NCI-H446 (cell line): ENCODE measurements at places on chromosomes 7 and 10.
A peak's percentile ranks its signal among the peaks of the same experiment; 100 is the strongest.

- no peak for DNase-seq
Measured at GRCh38 chr10:24882047-24882698, 70.2 kb downstream of the PRTFDC1 start.

- no peak for DNase-seq
Measured at GRCh38 chr7:26112203-26112740, 39.7 kb upstream of the NFE2L3 start.

DNA sequence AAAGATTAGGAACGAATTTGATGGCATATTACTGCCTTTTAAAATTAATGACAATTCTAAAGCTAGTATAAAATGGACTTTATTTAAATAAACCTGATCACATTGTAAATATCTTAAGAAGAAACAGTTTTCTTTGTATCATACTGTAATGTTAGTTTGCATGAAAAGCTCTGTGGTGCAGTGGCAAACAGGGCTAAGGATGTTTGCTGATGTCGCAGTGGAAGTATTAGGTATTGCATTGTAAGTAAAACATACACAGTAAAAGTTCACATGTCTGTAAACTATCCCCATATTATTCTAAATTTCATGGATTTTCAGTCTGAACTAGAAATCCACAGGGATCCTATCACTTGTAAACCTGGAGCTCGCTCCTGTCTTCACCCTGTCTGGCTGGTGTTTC lies 252.6 kb upstream of the ZNF32 start:
- DNase-seq, result no peak

DNA sequence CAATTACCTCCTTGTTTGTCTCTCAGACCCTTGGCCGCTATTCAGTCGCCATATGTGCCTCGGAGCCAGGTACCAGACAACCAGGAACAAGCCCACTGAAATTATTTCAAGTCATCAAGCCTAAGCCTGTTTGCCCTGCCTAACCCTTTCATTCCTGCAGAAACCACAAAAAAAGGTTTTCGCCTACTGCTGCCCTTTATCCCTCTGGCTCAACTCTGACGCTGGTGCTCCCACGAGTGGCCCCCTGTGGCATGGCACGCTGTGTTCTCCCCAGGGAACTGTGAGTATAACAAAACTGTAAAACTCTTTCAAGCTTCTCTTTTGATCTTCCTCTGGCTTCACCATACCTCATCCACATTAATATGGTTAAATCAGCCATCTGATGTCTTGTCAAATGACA lies 215.7 kb upstream of the CDC14C start:
- DNase-seq, result peak; percentile 18

DNA sequence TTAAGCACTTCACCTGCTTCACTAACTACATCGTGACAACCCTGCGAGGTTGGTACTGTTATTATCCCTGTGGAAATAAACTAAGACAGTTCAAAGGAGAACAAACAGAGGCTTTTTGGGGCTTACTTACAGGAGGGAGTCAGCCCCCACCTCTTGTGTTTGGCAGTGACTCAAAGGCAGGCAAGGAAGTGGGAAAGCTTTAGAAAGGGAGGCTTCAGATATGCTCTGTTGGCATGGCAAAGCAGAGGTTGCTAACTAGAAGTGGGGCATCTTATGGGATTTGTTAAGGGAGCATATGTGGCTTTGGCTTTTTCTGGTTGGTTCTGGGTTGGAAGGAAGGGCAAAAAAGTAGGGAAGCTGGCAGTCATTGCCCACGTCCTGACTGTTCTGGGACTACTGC lies 84.8 kb upstream of the AOAH start:
- DNase-seq, result no peak

DNA sequence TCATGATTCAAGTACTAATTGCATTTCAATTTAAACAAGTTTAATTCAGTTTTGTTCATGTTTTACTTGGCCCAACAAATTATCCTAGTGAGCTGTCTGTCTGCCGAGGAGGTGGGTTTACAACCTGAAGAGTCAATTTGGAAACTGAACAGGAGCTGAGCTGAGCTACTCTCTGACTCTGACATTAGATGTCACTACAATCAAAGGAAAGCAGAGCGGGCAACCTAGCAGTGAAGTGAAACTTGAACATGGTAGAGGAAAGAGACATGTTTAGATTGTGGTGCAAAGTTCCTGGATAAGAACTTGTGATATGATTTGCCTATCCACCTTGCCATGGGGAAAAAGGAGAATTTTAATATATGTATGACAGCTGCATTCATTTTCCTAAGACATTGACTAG lies 9.6 kb upstream of the AGR3 start:
- DNase-seq, result peak; percentile 7

GRCh38 chr7:123484199-123484598 lies 50.2 kb downstream of the IQUB start:
- no peak for DNase-seq

DNA sequence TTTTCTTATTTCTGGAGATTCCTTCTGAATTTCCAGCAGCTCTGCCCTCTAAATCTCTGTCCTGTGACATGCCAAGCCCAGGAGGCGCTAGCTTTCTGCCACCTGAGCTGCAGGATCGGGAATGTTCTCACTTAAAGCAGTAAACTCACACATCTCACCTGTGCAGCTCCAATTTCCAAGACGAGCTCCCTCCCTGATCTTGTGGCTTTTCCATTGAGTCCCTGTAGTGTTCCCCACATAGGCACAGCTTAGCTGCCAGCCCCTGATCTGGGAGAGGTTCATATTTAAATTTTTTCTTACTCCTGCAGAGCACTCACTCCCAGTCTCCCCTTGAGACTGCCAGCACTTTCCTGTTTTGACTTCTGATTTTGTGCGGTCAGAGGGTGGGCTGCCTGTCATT lies 479.3 kb downstream of the GLRX3 start:
- DNase-seq, result no peak

- DNase-seq, result no peak
Measured at GRCh38 chr7:131244259-131244852, 83.3 kb upstream of the MKLN1 start.

DNA sequence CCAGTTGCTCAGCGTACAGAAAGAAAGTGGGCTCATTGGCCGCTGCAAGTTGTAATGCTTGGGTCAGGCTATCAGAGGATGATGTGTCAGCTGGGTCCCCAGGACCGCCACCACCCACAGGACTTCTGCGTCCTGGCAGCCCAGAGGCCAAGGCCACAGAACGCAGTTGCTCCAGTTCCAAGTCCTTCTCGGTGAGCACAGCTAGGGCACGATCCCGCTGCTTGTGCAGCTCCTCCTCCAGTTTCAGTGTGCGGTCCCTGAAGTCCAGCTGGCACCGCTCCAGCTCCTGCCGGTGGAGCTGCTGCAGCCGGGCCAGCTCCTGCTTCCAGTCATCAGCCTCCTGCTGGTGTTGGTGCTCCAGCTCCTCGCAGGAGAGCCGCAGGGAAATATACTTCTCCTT lies 3.0 kb downstream of the GCC1 start:
- DNase-seq, result peak; percentile 58

- no peak for DNase-seq
Measured at GRCh38 chr10:124996854-124997215, 54.9 kb downstream of the ZRANB1 start.

DNA sequence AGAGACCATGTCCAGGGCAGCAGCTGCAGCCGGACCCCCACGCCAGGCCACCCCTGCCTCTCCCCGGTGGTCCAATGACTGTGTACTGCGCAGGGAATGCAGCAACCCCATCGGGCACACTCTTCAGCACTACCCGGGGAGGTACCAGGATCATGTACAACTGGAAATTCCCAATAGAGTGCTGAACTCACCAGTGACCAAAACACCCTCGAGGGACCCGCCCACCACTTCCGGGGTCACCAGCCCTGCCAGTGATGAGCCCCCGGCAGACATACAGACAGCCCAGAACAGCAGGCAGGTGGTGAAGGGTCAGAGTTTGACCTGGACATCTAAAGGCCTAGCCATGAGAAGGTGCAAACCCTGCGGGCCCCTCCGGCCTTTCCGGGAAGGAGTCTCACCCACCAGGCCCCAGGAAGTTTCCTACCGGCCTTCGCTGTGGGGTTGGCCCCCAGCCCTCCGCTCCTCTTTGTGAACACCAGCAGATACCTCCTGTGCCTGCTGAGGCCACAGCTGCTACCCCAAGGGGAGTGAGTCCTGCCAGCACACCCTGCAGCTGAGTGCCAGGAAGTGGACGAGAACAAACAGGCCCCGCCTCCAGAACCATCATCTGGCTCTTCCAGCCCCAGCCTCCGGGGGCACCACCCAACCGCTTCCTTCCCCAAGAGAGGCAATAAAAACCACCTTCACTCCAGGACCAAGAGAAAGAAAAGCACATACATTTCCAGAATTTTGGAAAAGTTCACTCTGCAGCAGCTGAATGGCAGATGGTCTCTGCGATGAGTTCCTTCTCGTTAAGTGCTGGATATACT lies 5.0 kb upstream of the ANKRD61 start:
- DNase-seq, result peak; percentile 59

DNA sequence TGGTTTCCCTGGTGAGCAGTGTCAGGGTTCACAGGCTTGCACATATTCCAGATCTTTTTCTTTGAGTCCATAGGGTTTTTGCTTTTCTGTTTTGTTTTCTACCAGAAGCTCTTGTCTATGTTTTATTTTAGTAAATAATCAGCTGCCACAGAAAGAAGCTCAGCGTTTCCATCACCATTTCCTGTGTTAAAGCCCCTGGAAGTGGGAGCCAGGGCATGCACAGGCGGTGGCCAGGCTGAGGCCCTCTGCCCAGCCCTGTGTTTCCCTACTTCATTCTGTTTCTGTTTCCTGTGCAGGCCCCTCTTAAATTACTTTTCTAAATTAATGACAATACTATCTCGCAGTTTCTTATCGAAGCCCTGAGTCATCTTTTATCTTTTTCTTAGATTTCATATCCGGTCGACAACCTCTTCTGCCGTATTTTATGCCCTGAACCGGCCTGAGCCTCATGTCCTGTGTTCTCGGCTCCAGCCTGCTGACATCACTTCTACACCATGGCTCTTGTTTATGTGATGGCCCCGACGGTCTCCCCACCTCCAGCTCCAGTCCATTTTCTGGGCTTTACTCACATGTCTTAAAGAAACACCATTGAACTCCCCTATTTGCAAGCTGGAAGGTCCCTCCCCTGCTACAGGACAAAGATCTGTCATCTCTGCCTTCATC lies 442.2 kb downstream of the TCERG1L start:
- DNase-seq, result no peak

DNA sequence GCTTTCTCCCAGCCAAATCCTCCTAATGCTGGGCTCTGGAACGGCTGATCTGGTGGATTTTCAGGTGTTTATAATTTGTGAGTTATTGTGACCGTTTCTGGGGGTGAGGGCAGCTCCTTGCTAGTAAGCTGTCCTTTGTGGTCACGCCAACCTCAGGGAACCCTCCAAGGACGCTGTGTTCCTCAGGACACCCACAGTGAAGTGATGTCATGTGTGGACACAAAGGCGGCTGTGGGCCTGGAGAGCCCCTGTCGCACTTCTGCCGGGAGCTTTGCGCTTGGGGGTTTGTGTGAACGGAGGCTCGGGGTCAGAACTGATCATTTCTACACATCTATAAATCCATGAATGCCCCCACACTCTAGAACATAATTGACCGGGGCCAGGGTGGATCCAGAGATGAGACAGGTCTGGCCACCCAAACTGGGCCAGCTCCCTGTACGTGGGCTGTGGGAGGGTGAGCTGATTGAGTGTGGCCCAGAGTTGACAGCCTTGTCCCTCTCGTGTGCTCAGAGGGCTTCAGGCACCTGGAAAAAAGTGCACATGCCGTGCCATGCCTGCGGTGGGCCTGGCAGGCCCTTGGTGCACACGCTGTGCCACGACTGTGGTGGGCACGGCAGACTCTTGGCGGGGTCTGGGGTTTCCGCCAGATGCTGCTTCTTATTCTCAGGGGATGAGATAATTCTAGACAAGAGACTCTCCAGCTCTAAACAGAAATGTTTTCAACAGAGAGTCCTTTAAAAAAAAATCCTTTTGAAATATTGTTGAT lies 130.2 kb downstream of the VIPR2 start:
- no peak for DNase-seq

GRCh38 chr7:12220389-12221046 lies 9.4 kb downstream of the TMEM106B start:
- DNase-seq, result peak; percentile 34

DNA sequence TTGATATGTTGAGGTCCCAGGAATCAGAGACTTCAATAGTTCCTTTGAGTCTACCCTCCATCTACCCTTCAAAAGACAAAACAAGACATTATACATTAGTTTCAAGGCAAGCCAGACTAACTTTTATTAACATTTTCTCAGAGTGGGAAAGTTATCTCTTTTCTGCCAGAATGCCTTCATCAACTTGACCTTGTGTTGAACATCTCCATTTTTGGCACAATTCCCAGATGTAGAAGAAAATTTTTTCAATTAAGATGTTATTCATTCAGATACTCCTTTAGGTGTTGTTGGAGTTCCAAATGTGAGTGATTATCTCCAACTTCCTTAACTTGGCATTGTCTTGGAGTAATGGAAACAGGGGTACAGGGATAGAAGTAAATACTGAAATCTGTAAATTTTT lies 59.1 kb downstream of the NRF1 start:
- no peak for DNase-seq

- no peak for DNase-seq
Measured at GRCh38 chr7:142811154-142811737, 40.5 kb downstream of the PRSS2 start.

- DNase-seq, result no peak
Measured at GRCh38 chr10:75223507-75223906, 12.2 kb downstream of the COMTD1 start.

DNA sequence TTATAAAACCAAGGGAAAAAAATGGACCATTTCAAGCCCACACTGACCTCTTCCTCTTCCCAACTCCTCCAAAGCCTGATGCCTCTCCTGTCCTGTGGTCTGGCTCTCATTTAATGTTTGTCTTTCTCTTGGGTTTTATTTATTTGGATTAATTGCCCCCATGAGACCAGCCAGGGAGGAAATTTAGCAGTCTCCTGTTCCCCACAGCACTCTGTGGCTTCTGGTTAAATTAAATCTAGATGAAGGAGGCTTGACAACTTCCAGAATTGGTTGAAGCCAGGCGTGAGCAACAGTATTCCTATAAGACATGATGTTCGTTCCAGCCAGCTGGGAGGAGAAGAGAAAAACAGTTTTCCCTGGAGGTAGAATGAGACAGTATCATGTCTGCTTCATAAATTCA lies 15.1 kb upstream of the PRLHR start:
- no peak for DNase-seq

DNA sequence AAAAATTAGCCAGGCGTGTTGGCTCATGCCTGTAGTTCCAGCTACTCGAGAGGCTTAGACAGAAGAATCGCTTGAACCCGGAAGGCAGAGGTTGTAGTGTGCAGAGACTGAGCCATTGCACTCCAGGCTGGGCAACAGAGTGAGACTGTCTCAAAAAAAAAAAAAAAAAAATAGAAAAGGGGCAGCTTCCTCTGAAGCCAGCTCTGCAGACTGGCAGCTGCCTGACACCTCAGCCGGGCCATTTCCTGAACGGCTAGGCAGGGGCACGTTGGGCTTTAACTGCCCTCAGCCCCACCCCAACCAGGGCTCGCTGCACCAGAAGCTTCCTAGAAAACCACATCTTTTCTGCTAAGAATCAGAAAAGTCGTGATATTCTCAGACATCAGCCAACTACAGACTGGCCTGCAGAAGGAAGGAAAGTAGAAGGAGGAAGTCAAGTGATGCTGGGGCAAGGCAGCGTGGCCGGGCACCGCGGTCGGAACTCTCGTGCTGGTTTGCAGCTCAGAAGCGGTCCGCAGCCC lies 38.0 kb downstream of the PRKAG2 start:
- no peak for DNase-seq

- peak; percentile 42 for DNase-seq
Measured at GRCh38 chr7:39741942-39742623, 118.7 kb downstream of the RALA start.

- peak; percentile 67 for DNase-seq
Measured at GRCh38 chr7:128453836-128454804, 1.6 kb upstream of the HILPDA start.
